ENCODE measurements at places on chromosomes 11 and 22. TPM values are rescaled to one million over a fixed set of nuclear protein-coding genes. Genes with fewer than 3 reads are reported as not detected.
A peak's percentile ranks its signal among the peaks of the same experiment; 100 is the strongest.

BCO2 gene
- 0.19 TPM for total RNA-seq

DNA sequence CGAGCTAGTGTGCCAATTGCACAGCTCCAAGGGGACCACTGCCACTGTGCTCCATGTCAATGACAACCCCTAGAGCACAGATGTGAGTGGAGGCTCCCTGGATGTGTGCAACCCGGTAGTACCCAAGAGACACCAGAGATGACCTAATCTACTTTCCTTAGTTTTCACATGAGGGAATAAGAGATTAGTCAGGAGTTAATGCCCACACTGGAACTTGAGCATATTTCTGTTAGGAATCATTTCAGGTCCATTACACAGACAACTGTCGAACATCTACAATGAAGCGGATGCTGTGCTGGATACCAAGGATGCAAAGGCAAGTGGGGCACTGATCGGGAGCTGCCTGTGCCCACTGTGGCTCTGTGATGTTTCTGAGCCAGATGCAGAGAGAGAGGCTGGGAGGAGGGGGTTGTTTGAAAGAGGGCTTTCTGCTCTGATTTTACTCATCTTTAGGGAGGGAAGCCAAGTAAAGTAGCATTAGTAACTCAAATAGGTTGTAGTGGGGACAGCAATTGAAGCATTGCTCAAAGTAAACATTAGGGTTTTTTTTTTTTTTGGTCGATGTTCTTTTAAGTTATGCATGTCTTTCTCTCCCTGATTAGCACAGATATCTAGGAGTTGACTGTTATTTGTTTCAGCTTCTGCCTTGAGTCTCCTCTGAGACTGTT is 82.5 kb upstream of the SORL1-AS1 start:
- peak; percentile 55 for DNase-seq

GRM5 gene
- 0.34 TPM for total RNA-seq

CABP4 gene
- total RNA-seq: not detected

- no peak for DNase-seq
Observed at GRCh38 chr22:20918663-20919218, 1.5 kb downstream of the CRKL start.
